Osteoblast (primary cell): ENCODE measurements at places on chromosomes 3 and 15. TPM values are rescaled to one million over a fixed set of nuclear protein-coding genes. Genes with fewer than 3 reads are reported as not detected.

DNA sequence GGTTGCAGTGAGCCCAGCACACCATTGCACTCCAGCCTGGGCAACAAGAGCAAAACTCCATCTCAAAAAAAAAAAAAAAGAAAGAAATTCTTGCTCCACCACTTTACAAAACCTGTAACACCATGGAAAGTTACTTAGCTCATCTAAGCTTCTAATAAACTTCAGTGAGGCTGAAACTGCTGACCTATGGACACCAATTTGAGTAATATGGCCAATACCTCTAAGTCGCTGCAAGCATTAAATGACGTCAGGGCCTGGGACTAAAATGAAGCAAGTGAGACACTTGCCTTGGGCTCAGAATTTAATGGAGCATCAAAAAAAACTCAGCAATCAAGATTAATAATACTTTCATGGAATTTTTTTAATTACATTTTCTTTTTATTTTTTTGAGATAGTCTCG is 42.5 kb downstream of the ZMAT3 start:
- DNase-seq, result no peak

- DNase-seq, result peak; percentile 95
These were observed 79.8 kb downstream of the RHCG start for GRCh38 chr15:89416339-89417183.

- DNase-seq, result no peak
These were observed 214.7 kb downstream of the CHL1 start for GRCh38 chr3:411226-411625.

GRCh38 chr3:143363276-143363675 is 243.7 kb downstream of the CHST2 start:
- no peak for DNase-seq

Gene PLA2G4E
- total RNA-seq, result not detected in 2 replicates

Gene WDR93
- total RNA-seq, result under 0.01 and 0.36 TPM in 2 replicates
